ENCODE measurements at places on chromosomes 3 and 15.

DNA sequence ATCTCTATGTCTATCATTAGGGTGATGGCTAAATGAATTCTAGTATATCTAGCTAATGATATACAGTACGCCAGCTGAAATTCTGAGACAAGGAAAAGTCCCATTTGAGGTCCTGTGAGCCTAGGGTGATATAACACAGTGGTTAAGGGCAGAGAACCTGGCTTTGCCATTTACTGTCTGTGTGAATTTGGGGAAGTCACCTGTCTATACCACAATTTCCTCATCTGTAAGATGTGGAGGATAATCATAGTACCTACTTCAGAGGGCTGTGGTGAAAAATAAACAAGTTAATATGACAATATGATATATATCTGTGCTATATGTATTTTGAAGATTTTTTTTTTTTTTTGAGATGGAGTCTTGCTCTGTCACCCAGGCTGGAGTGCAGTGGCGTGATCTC, 9.8 kb upstream of the ANKDD1A start:
- DNase-seq: no peak

DNA sequence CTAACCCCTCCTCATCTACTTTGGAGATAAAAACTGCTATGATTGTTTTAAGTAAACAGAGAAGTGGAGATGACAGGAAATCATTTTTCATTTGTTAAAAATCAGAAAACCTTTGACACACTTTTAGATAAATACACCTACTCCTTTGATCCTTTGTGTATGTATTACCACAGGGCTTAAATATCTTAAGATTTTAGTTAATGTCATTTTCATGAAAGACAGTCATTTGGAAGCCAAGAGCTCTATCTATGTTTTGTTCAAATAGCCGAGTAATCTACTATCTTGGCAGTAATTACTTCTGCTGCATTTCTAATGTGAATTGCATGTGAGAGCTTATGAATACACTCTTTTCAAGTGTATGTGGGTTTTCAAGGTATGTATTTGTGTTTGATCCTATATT, 2.0 kb downstream of the ARPP21 start:
- no peak for DNase-seq

GRCh38 chr15:95266451-95267061, 1035.2 kb downstream of the MCTP2 start:
- DNase-seq: no peak

- no peak for DNase-seq
Observed at GRCh38 chr3:24981924-24982323, 446.1 kb upstream of the RARB start.

- DNase-seq: no peak
Observed at GRCh38 chr3:8739757-8740504, 6.3 kb downstream of the CAV3 start.

- no peak for DNase-seq
Observed at GRCh38 chr3:104960579-104960978, 406.1 kb upstream of the ALCAM start.

DNA sequence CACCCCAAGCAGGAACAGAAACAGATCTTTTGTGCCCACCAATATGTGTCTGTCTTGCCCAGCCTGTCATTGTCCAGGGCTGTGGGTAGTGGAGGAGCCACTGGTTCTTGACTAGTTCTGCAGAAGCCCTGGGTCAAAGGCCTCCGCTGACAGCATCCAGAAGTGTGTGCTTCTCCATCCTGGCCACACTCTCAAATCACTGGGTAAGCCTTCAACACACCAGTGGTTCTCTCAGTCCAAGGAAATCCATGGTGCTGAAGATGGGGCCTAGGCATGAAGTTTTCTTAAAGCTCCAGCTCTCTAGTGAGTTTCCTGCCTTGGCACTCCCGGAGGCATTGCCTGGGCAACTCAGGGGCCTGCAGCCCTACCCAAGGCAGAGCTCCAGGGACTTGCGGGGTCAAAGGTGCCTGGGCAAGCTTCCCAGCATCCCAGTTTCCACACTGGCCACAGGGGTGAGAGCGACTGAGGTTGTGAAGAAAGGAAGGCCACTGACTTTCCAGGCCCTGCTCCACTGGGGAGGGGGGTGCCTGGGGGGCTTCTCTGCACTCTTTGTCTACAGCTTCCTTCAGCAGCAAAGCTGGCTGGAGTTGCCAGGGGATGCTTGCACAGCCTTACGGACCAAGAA, 37.9 kb upstream of the RPL32 start:
- no peak for DNase-seq

GRCh38 chr15:88657326-88658069, 18.7 kb downstream of the ISG20 start:
- DNase-seq: no peak

DNA sequence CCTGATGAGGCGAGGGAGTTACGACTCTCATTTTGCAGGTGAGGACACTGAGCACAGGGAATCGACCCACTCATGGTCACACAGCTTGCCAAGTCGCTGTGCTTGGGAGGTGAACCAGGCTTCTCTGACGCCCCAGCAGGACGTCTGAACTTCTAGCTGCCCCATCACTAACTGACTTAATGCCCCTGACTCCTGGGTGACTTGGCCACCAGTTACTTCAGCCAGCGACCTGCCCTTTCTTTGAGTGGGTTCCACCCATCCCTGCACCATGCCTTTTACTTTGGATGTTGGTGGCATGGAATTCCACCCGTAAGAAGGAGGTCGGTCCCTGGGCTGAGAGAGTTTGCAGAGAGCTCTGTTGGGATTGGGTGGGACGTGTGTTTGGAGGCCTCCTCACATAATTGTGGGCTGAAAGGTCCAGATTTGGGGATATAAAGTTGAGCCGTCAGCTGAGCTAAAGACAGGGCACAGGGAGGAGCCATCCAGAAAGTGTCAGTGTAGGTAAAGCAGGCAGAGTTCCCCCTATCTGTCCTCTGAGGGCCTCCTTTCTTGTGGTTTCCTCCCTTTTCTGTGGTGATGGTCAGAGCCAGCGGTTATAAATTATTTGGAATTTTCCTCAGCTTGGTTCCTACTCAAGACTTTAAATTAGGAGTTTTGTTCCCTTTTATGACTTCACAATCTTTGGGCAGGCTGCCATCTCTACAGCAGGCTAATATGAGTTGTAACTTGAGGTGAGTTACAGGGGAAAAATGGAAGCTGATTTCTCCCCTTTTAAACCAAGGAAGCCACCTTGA, 55.0 kb downstream of the FLNB start:
- no peak for DNase-seq

DNA sequence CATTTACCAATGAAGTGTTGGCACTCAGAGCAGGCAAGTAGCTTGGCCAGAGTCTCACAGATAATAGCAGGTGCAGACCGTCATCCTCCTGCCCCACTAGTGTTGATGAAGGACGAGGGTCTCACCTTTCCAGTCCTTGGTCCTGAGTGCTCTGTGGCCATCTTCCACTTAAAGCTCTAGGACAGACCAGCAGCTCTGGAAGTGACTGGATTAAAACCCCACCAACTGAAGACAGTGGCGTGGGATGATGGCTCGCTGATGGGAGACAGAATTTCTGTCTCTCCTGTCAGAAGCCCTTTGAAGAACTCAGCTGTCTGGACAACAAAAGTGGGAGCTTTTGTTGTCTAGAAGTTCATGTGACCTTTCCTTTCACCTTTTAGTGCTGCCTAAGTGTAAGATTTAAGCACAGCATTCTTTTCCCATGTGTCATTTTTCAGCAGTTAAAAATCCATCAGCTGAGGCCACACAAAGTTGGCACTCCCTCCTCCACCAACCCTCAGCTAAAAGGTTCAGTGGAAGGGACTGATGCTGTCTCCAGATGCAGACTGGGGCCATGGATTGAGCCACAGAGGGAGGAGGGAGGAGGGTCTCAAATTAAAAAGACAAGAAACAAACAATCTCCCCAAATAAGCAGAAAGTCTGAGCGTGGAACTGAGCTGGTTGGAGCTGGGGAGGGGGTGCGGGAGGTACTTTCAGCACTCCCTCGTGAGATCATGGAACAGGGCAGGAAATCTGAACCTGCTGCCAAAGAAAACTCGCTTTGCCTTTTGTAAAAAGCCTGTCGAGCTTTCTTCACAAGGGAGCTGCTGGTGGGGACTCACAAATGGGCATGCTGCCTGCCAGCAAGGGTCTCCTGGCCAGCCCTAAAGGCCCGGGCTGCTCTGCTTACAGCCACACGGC, 148.5 kb upstream of the CTDSPL start:
- no peak for DNase-seq

- DNase-seq: no peak
Observed at GRCh38 chr15:28912422-28912821, 26.6 kb downstream of the APBA2 start.

DNA sequence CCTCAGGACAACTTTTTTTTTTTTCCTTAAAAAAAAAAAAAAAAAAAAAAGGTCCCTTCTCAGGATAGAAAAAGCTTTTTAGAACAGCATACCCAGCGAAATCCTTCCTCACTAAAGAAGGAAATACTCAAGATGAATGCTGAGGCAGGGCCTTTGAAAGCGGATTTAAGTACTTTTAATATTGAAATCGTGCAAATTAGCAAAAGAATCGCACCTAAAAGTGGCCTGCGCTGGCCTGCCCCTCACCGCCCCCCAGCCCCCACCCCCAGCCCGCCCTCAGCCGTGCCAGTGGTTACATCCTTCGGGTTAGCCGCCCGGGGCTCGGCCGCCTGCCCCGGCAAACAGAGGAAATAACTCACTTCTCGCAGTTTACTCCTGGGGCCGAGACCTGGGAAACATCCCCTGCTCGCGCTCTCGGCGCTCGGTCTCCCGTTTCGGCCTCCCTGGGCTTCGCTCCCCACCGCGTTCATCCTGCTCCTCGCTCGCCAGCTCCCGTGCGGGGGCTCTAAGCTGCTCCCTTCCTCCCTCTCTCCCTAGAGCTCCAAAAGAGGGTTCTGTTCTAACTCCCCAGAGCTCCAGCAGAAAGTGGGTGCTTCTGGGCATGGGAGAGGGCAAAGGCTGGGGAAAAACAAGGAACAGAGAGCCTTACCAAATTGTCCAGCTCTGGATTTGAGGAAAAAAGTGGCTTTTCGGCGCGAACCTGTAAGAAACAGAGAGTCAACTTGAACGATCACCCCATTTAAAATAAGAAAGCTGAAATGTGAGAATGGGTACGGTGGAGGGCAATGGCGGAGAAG, 5.2 kb downstream of the MEIS2 start:
- no peak for DNase-seq

GRCh38 chr3:33394403-33395054, 45.7 kb downstream of the UBP1 start:
- DNase-seq: no peak

DNA sequence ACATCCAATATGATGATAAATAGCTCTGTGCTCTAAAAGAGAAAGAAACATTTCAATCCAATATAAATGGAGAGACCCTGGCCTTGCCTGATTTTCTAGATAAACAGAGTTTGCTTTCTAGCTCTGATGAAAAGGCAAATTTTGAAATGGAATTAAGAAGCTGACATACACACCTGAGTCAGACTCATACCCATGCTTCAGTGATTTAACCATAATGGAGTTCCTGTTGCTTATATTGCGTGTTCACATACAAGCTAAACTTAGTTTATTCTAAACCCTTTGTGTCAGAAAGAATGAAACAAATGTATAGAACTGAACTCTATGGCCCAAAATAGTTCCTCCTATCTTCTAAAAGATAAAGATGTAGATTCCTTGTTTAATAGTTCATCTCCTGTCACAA, 760.8 kb upstream of the ARPP21 start:
- no peak for DNase-seq

GRCh38 chr3:55885721-55886120, 398.6 kb upstream of the WNT5A start:
- DNase-seq: no peak

DNA sequence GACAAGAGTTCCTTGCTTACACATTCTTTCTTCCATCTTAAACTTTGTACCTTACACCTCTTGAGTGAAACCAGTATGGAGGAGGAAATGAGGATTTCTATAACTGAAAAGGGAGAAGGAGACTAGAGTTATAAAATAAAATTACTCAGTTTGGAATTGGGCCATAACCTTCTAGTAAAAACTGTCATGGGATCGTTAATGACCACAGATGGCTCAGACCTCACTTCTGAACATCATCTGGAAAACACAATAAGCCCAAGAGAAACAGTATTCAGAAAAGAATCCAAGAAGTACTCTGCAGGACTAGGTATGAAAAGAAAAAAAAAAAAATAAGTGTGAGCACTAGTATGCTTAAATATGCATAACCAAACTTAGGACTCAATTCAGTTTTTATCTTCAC, 12.1 kb downstream of the GAP43 start:
- no peak for DNase-seq

GRCh38 chr3:44529927-44530326, 25.1 kb upstream of the ZKSCAN7 start:
- no peak for DNase-seq

GRCh38 chr3:9809615-9810432, at the start of gene TTLL3:
Gene TTLL3 (plus strand): TSS chr3:9810262. CDS start chr3:9810662, 400 bp downstream.
- DNase-seq: no peak

- no peak for DNase-seq
Observed at GRCh38 chr15:77410701-77411618, 8.9 kb downstream of the PEAK1 start.

GRCh38 chr15:45182996-45183395, 4.8 kb downstream of the SHF start:
- no peak for DNase-seq

GRCh38 chr15:80777137-80777536, 2.0 kb upstream of the CEMIP start:
- DNase-seq: no peak

- DNase-seq: no peak
Observed at GRCh38 chr3:5035113-5035512, 55.9 kb downstream of the BHLHE40 start.

GRCh38 chr3:117411971-117412370, 702.4 kb downstream of the TUSC7 start:
- DNase-seq: no peak

GRCh38 chr3:52781741-52782140, 4.3 kb downstream of the ITIH1 start:
- no peak for DNase-seq

DNA sequence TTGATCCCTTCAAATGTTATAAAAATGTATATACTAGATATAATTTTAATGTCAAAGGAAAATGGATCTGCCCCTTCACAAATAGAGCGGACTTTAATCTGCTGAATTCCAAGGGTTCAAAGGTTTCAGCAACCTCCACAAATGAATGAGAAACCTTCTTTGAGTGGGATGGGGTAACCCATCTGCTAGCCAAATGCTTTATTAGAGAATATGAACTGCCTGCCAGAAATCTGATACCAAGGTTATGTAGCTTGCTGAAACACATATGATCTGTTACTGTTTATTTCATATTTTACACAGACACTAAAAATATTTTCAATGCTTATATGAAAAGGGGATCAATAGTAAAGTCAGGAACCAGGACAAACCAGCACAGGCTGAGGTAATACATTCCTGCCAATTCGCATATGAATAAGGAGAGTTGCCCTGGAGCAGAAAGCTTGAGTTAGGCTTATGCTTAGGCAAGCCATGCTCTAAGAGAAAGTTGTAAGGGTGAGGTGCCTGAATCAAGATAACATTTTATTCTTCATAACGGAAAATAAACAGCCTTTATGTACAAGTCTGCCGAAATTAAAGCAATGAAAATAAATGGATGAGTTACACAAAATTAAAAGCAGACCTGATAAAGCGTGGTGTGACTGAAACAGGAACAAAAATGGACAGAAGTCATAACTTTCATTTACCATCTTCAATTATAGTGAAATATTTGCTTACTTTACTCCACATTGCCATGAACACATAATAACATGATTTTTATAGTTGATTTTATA, 26.5 kb downstream of the PLOD2 start:
- no peak for DNase-seq

GRCh38 chr15:77476995-77477394, 56.3 kb downstream of the HMG20A start:
- DNase-seq: no peak

- no peak for DNase-seq
Observed at GRCh38 chr15:80034629-80035028, 24.8 kb upstream of the ZFAND6 start.

GRCh38 chr3:138360869-138361525, 12.6 kb downstream of the MRAS start:
- no peak for DNase-seq

GRCh38 chr3:42906848-42907183, 874 bp downstream of the ZNF662 start:
- DNase-seq: no peak

All from cortex of kidney (tissue), 1 donor.